ENCODE measurements at places on chromosomes 2 and 18.

DNA sequence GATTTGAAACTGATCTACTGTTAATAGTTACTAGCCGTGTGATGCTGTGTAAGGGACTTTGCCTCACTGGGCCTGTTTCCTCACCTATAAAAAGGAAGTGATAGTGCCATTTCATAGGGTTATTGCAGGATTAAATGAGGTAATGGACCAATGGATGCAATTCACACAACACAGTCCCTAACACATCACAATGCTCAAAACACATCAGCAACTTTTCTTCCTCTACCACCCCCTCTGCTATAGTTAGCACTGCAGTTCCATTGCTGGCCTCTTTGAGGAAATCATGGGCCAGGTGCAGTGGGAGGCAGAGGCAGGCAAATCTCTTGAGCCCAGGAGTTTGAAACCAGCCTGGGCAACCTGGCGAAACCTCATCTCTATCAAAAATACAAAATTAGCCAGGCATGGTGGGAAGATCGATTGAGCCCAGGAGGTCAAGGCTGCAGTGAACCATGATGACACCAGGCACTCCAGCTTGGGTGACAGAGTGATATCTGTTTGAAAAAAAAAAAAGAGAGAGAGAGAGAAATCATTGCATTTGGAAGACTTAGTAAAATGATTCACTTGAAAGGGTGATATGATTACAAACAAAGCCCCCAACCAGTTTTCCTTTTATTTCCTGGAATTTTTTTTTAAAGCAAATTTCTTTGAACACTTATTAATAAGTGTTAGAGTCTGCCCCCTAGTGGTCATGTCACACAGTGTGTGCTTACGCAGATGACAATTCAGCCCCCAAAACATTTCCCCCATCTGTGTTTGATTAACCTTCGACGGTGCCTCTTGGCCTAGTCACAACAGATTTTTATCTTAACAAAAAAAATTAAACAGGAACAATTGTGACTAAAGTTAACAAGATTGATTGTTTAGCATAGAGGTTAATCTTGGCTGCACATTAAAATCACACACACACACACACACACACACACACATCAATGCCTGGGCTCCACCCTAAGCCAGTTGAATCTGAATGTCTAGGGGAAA, 88.6 kb upstream of the BCL11A start:
- no peak for DNase-seq

- DNase-seq, result no peak
Observed at GRCh38 chr2:238785528-238785860, 62.4 kb upstream of the TWIST2 start.

DNA sequence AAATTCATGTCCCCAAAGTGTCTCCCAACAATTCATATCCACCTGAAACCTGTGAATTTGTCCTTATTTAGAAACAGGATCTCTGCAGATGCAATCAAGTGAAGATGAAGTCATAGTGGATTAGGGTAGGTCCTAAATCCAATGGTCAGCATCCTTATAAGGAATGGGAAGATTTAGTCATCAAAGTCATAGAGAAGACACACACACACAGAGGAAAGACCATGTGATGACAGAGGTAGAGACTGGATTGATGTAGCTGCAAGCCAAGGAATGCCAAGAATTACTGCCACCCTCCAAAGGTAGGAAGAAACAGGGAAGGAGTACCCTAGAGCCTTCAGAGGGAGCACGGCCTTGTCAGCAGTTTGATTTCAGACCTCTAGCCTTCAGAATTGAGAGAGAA, 17.7 kb downstream of the ADD2 start:
- no peak for DNase-seq

DNA sequence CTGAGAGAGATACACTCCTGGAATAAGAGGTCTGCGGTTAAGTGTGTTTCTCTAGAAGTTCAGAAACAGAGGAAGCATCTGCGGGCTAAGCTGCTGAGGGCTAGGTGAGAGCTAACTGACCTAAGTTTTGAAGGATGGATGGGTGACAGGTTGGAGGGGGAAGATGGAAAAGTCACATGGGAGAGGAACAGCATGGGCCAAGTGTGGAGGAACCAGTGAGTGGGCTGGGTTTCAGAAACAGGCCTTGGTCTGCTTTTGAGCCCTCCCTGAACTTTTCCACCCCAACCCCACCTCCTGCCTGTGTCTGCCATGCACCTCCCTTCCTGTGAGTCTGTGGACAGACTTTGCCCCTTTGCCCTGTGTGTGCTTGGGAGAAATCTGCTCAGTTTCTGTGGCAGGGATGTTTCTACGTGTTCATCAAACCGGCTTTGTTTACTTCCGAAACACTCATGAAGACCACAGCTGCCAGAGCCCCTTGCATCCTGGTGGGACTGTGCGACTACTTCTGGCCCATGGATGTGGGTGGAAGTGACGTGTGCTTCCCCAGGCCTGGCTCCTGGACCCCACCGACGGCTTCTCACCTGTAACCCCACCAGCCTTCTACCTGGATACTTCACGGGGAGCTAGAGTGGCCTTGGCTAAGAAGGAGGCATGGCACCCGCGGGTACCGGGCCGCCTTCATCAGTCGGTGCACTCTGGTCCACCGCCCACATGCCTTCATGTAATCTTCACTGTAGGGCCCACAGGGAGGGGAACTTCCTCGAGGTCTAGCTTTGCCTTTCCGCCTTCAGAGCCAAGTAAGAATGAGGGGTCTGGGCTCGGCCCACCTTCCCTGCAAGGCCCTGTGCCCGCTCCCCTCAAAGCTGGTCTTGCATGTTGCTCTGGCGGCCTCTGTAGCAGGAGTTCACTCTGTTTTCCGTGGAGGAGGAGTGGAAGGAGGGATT, 1.4 kb upstream of the HPCAL1 start:
- DNase-seq, result no peak
